ENCODE measurements at places on chromosomes 1 and 21.

- DNase-seq: no peak
Observed at GRCh38 chr21:45295576-45296365, 8.1 kb upstream of the POFUT2 start.

DNA sequence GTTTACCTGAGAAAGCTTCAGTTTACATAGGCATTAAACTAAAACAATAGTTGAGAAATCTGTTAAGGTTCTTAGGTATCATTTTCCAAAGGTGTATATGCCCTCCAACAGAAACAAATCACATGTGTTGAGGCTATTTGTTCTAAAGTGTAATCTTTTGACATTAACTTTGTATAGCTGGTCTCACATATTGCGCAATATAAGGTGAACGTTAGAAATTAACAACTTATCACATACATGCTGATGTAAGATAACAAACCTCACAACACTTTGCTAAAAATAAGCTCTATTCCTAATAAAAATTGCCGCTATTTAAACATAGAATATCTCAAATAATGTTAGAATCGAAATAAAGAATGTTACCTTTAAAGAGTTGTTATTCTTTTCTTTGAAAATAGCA, 340.6 kb downstream of the SRGAP2C start:
- DNase-seq: no peak

- no peak for DNase-seq
Observed at GRCh38 chr1:73801912-73802429, 396.0 kb downstream of the LRRIQ3 start.

GRCh38 chr1:117818456-117818855, 111.0 kb downstream of the GDAP2 start:
- DNase-seq: no peak

Data from SIG-M5 (cell line).